ENCODE measurements at places on chromosomes 2 and 18.

DNA sequence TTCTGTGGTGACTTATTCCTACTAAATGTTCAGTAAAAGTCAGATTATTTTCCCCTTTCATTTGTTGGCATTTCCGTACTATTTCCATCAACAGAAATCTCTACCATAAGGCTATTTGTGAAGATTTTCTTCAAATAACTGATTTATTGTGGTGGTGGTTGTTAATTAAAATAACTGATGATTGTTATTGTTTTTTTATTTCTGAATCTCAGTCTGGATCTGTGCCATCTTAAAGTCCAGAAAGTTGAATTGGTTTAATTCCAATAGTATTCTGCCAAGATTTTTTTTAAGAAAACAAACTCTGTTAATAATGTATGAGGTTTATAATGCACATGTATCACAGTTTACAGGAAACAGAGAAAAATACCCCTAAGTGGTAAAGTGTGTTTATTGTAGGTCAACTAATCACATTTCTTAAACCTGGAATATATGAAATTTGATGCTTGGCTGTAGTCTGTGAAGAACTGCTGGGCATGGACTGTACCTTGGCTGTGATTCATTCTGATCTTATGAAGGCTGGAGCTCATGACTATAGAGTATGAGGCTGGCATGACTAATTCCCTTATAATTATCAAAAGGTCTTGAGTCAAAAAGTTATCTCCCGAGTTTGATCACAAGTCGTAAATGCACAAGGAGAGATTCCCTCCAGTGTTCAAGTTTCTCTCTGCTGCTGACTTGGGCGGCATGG is 134.2 kb upstream of the RND3 start:
- H3K4me1 ChIP-seq, result no peaks in the 10 kb centered on the region
- H3K27ac ChIP-seq, result no peak overlapping the region
- no peak for DNase-seq
- no peaks in the 10 kb centered on the region for H3K27me3 ChIP-seq
- no peak overlapping the region for H3K4me3 ChIP-seq

DNA sequence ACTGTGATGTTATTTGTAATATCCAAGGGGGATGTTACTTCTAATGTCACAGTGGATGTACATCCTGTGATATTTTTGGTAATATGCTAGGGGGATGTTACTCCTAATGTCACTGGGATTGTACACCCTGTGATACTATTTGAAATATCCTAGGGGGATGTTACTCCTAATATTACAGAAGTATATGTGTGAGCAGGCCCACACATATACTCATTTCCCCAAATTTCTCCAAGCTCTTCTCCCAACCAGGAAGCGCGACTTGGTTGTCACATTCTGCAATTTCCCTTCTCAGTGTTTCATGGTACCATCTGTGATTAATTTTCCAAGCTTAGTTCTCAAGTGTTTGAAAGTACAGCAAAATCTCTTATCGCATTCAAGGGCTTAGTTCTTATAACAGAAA is 29.5 kb upstream of the CHN1 start:
- H3K27ac ChIP-seq, result no peak overlapping the region
- no peaks in the 10 kb centered on the region for H3K27me3 ChIP-seq
- DNase-seq, result no peak
- no peak overlapping the region for H3K4me3 ChIP-seq
- no peaks in the 10 kb centered on the region for H3K4me1 ChIP-seq
- H3K36me3 ChIP-seq, result no peaks in the 10 kb centered on the region

GRCh38 chr2:176991411-176991810 is 221.2 kb upstream of the HNRNPA3 start:
- H3K4me1 ChIP-seq, result no peaks in the 10 kb centered on the region
- H3K27ac ChIP-seq, result no peak overlapping the region
- H3K4me3 ChIP-seq, result no peak overlapping the region
- H3K36me3 ChIP-seq, result no peaks in the 10 kb centered on the region
- no peak for DNase-seq
- H3K27me3 ChIP-seq, result no peaks in the 10 kb centered on the region

DNA sequence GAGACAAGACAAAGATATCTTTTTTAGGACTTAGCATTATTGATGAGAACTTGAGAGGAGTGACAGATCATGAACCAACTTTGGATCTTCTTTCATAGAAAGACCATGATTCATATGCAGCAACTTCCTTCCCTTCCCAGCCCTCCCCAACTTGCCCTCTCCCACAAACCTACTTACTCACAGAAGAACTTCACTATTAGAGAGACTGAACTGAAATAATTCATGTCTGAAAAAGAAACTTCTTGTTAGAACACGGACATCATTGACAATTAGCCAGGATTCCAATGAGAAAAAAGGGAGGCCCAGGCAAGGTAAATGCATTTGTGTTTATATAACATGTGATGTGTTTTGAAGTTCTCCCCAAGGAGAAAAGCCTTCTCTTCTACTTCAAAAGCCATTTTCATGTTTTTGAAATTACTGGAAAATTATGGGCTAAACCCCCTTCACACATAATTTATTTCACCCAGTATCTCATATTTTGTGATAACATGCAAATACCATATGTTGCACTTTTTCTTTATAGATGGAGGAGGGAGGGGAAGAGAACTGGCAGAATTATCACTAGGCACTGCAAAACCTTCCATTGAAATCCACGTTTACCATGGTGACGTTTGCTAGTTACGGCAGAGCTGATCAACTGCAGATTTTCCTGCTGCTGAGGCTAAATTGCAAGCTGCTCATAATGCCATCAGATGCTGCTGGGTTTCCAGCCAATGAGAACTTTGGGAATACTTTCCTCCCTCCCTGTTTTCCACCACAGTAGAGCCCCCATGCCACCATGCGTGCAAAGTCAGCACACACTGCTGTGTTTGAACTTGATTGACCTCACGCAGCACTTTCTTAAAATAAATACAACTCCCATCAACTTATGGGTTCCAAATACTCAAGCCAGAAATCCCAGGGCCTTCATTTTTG is 294.7 kb downstream of the MEIS1 start:
- 0 out of 2 replicates have a peak, but pooled peaks cover 3% of the 10 kb centered on the region for H3K4me1 ChIP-seq
- H3K27ac ChIP-seq, result no peak overlapping the region
- no peaks in the 10 kb centered on the region for H3K27me3 ChIP-seq
- no peak for DNase-seq
- H3K4me3 ChIP-seq, result no peak overlapping the region

DNA sequence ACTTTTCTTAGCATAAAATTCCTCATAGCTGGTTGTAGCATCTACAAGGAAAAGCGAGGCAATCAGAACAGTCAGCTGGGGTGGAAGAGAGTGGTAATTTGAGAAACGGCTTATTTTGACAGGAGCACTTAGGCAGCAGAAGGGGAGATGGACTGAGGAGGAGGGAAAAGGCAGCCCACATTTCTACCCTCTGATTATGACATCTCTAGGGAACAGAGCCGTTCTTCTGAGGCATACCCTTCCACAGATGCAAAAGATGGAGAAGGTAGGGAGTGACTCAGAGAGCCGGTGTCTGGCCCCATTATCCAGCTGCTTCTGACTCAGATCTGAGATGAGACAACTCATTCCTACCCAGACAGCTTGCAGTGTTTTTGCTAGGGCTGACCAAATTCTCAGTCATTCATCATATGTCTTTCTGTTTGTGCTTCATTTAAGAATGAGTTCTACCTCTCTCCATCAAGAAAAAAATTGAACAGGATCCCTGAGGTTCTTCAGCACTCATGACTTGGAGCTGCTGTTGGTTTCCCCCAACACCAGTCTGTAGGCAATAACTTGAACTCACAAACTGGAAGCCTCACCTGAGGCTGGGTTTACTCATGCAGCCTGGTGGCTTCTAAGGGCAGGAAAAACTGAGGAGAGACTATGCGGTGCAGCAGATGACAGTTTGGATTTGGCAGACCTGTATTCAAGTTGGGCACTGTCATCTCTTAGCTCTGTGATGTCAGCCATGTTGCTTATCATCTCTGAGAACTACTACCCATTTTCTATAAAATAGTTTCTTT is 15.9 kb upstream of the SEC11C start:
- H3K27me3 ChIP-seq, result no peaks in the 10 kb centered on the region
- no peaks in the 10 kb centered on the region for H3K4me1 ChIP-seq
- no peaks in the 10 kb centered on the region for H3K36me3 ChIP-seq
- no peak overlapping the region for H3K27ac ChIP-seq
- no peak for DNase-seq
- H3K4me3 ChIP-seq, result no peak overlapping the region

DNA sequence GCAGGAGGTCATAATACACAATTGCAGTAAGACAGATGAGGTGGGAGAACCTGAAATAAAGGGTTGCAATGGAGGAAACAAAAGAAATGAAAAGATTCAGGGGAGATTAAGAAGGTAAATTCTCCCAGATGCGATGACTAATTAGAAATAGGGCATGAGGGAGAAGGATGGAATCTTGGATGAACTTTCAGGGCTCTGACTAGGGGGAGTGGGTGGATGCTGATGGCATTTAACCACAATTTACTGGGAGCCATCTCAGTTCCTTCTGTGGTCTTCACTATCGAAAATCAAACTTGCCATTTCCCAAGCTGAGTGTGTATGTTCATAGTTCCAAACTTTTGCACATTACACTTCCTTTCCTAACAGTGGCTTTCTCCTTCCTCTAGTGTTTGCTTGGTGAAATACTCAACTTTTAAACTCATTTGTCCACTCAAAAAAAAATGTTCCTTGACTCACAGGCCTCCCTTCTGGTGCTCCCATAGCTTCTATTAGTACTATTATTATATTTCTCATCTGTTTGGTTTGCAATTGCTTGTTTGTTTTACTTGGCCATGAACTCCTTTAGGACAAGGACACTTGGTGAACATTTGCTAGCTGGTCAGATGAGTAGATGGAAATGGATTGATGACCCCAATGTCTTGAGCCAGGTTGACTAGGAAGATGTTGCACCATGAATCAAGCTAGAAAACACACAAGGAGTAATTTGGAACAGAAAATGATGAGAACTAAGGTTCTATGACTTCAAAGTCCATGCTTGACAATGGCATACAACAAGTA is 178.5 kb downstream of the DIS3L2 start:
- H3K4me3 ChIP-seq, result no peak overlapping the region
- H3K27me3 ChIP-seq, result no peaks in the 10 kb centered on the region
- H3K36me3 ChIP-seq, result no peaks in the 10 kb centered on the region
- no peaks in the 10 kb centered on the region for H3K4me1 ChIP-seq

- H3K36me3 ChIP-seq, result no peaks in the 10 kb centered on the region
- H3K27ac ChIP-seq, result no peak overlapping the region
- no peak for DNase-seq
- peaks cover 16% of the 10 kb centered on the region for H3K4me1 ChIP-seq
These were observed 4.0 kb downstream of the PTPN2 start for GRCh38 chr18:12879840-12880540.

DNA sequence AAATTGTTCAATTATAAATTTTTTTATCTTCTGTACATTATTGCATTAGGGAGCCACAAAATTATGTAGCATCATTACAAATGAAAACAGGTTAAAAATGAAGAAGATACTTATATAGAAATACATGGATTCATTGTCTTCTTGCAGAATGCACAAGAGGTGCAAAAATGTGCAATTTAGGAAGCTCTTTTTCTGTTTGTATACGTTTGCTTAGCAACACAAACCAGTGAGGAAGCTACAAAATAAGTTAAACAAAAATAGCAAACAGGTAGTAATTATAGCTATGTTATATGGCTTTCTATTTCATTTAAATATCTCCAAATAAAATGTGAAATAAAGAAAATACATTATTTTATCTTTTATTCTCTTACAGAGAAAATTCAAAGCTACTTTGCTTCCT is 177.6 kb upstream of the SESTD1 start:
- no peak overlapping the region for H3K4me3 ChIP-seq
- no peaks in the 10 kb centered on the region for H3K36me3 ChIP-seq
- DNase-seq, result no peak

DNA sequence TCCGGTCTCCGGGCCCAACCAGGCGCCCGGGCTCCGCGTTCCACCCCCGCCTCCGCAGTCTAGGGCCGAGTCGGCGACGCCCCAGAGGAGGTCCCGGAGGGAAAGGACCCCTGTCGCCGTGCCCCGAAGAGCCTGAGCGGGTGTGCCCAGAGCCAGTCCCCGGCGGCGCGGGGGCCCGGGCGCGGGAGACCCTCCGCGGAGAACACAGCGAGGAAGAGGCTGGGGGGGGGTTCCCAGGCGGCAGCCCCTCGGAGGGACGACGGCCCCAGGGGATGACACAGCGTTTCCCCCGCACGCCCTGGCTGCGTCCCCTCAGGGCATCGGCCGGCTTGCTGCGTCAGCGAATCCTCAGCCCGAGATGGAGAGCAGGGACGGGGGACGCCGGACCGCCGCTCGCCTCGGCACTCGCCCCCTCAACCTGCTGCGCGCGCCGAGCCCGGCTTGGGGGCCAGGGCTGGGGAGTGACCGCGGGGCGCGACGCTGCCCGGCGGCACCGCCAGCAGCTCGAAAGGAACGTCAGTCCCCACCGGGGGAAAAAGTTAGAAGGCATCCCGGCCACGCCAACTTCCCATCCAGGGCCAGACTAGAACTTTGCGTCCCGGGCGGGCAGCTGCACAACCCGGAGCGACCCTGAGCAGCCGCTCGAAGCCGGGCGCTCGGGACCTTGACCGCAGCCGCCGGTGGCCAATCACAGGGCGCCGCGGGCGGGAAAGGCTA is 711 bp downstream of the SFXN5 start:
- H3K27me3 ChIP-seq, result peaks cover 4% of the 10 kb centered on the region
- H3K36me3 ChIP-seq, result no peaks in the 10 kb centered on the region
- DNase-seq, result no peak
- H3K4me1 ChIP-seq, result peaks cover 4% of the 10 kb centered on the region
- peak overlapping the region; percentile 80 for H3K4me3 ChIP-seq

- no peaks in the 10 kb centered on the region for H3K36me3 ChIP-seq
- H3K4me3 ChIP-seq, result no peak overlapping the region
These were observed 7.3 kb downstream of the DES start for GRCh38 chr2:219425238-219426067.

GRCh38 chr18:49858309-49859020 is 45.1 kb upstream of the ACAA2 start:
- no peak overlapping the region for H3K4me3 ChIP-seq
- peaks cover 9% of the 10 kb centered on the region for H3K4me1 ChIP-seq
- H3K27me3 ChIP-seq, result no peaks in the 10 kb centered on the region
- DNase-seq, result peak; percentile 34
- no peak overlapping the region for H3K27ac ChIP-seq
- H3K36me3 ChIP-seq, result no peaks in the 10 kb centered on the region

- no peaks in the 10 kb centered on the region for H3K27me3 ChIP-seq
- no peak overlapping the region for H3K4me3 ChIP-seq
- no peak for DNase-seq
- no peaks in the 10 kb centered on the region for H3K36me3 ChIP-seq
- no peak overlapping the region for H3K27ac ChIP-seq
These were observed 129.3 kb upstream of the ACKR3 start for GRCh38 chr2:236440110-236440881.

DNA sequence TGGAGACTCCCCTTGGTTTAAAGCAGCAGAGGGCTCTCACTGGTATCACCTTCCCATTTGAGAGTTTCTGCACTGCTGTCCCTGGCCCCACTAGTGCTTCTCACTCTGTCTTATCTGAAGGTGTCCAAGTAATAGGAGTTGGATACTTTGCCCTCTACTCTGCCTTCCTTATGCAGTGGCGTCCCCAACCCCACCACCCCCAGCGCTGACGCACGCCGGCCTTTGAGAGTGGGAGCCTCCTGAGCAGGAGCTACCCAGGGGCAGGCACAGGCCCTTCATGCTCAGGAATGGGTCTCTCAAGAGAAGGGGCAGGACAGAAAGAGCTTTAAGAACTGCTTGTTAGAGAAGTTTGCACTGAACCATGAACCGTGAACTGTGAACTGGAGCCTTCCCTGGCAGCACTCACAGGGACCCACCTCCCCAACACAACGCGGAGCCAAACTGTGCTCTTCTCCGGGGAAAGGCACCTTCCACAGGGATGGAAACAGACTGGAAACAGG is 3.3 kb downstream of the CIB4 start:
- no peaks in the 10 kb centered on the region for H3K36me3 ChIP-seq
- no peak overlapping the region for H3K27ac ChIP-seq
- H3K4me3 ChIP-seq, result no peak overlapping the region
- H3K27me3 ChIP-seq, result no peaks in the 10 kb centered on the region
- no peaks in the 10 kb centered on the region for H3K4me1 ChIP-seq
